Thymus (tissue), 14 donors: ENCODE measurements at places on chromosomes 3 and 15. TPM values are rescaled to one million over a fixed set of nuclear protein-coding genes. Genes with fewer than 3 reads are reported as not detected.

DNA sequence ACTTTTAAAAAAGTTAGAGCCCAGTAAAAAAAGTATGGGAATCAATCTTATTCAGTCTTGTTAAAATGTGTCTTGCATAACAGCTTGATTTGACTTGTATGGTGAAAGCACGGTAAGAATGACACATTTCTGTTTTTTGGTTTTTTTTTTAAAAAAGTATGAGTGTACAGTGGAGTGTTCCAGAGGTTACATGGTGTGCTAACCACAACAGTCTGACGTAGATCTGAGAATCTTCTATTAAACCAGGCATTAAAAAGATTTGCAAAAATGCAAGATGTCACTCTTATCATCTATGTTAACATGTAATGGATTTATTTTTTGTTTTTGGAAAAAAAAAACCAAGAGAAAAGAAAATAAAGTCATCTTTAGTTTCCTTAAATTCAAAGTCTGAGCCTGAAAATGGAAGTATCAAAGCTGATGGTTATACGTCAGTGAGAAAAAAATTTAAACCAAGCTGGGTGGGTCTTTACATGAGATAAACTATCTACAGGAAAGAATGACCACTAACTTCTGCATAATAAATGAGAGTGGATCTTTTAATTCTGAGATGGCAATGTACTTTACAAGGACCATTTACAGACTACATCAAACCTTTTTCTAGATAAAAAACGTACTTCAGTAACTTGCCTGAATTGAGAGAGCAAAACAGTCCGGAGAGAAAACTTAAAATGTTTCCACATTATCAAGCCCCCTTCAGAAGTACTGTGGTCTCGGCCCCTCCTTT lies 1.6 kb downstream of the GABPB1 start:
- H3K27ac ChIP-seq = peak overlapping the region; percentile 98
- H3K4me1 ChIP-seq = peaks cover 24% of the 10 kb centered on the region
- no peaks in the 10 kb centered on the region for H3K27me3 ChIP-seq

DNA sequence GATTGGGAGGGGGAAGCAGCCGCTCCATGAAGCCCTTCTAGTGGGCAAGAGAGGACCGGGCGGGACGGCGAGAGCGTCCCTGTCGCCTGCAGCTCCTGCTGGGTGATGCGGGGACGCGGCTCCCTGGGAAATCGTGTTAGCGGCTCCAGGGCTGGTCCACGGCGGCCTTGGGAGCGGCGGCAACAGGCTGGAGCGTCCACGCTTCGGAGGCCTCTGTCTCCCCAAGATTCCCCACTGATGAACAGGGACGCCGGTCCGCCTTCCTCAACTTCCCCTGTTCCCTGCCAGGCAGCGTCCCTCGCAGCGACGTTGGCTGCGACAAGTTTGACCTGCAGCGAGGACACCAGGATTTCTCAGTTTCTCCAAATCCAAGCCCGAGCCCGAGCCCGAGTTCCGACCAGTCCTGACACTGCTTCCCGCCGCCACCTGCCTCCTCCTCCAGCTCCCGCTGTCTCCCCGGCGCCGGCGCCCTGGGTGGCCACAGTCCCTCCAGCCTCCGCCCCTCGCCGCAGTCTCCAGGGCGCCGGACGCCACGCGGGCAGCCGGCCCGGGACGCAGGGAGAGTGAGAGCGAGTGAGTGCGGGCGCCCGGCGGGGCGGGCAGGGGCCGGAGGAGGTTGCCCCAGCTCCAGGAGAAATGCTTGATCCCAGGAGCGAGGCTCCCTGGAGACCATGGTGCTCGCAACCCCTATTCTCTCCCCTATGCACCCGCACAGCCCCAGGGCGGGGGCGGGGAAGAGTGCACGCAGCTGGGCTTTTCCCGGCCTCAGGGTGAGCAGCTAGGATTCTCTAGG lies 78.1 kb upstream of the RNF7 start:
- DNase-seq = no peak
- peak overlapping the region; percentile 14 for H3K4me3 ChIP-seq
- H3K4me1 ChIP-seq = peaks cover 4% of the 10 kb centered on the region
- H3K27ac ChIP-seq = no peak overlapping the region
- H3K36me3 ChIP-seq = no peaks in the 10 kb centered on the region

GRCh38 chr3:52650439-52650838 lies 35.3 kb downstream of the PBRM1 start:
- H3K27me3 ChIP-seq = no peaks in the 10 kb centered on the region
- H3K27ac ChIP-seq = no peak overlapping the region
- H3K4me1 ChIP-seq = no peaks in the 10 kb centered on the region
- H3K4me3 ChIP-seq = no peak overlapping the region
- H3K36me3 ChIP-seq = peaks cover 82% of the 10 kb centered on the region
- no peak for DNase-seq

- no peaks in the 10 kb centered on the region for H3K27me3 ChIP-seq
- no peak for DNase-seq
- H3K4me1 ChIP-seq = no peaks in the 10 kb centered on the region
Measured at GRCh38 chr3:88936831-88937230, 170.6 kb upstream of the EPHA3 start.

The DAZL gene
- total RNA-seq = 0.19 TPM

The EFCC1 gene
- total RNA-seq = 1.0 TPM

DNA sequence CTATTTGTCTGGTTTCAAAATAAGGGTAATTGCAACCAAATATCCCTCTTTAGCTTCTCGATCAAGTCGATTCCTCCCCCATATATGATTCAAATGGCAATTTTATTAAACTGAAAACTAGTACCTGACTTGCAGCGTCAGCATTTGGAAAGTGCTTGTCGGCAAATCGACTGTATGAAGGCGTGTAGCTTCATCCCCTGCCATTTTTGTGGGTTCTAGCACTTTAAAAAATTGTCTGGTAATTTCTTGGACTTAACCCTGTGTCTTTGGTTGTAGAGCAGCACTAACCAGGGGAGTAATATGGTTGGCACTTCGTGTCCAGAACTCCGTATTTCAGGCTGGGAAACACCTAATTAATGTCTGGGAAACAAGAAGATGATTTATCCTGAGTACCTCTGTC lies 573 bp downstream of the MME start:
- H3K36me3 ChIP-seq = no peaks in the 10 kb centered on the region
- H3K27ac ChIP-seq = no peak overlapping the region
- H3K4me3 ChIP-seq = peak overlapping the region; percentile 82
- DNase-seq = no peak

- no peaks in the 10 kb centered on the region for H3K36me3 ChIP-seq
- H3K27me3 ChIP-seq = no peaks in the 10 kb centered on the region
- H3K4me3 ChIP-seq = no peak overlapping the region
- H3K4me1 ChIP-seq = no peaks in the 10 kb centered on the region
Measured at GRCh38 chr3:73804204-73804603, 179.5 kb upstream of the PDZRN3 start.

DNA sequence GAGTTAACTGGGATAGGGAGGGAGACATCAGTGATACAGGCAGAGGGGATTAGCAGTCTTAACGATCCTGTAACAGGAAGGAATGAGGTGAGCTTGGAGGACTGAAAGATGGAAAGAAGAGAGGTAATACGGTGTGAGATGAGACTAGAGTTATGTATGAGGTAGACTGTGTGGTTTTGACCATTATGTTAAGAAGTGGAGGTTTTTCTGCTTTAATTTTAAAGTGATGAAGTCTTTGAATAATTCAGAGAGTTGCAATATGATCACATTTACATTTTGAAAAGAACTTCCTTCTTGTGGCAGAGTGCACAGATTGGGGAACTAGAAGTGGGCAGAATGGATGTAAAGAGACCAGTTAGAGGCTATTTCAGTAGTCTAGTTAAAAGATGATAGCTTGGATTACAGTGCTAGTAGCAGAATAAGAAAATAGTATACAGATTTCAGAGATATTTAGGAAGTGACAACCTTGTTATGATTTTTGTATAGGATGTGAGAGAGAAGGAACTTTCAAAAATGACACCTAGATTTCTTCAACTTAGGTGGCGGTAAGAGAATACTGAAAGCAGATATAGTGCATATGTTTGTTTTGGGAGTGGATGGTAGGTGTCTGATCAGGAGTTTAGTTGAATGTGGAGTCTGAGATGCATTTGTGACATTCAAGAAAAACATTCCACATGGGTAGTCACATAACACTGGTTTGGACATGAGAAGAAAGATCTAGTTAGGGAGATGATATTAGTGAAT lies 40.5 kb downstream of the STT3B start:
- H3K4me3 ChIP-seq = no peak overlapping the region
- no peak for DNase-seq
- no peaks in the 10 kb centered on the region for H3K36me3 ChIP-seq

The ITPKA gene
- 0.24 TPM for total RNA-seq

DNA sequence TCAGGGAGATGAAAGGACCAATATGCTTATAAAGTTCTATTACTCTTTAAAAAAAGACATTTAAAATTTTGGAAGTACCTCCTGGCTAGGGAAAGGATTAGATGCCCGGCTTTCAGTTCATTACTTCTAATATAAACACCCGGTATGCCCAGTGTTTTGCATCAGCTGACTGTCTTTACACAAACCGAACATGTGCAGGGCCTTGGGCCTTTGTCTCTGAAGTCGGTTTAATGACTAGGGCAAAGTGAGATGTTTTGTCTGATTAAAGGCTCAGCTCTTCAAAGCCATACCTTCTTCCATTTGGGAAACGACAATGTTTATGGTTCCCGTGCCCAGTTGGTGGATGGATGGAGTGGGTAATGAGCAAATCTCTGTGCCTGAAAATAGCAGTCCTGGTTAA lies 179.3 kb upstream of the LRTM1 start:
- no peak overlapping the region for H3K27ac ChIP-seq
- H3K27me3 ChIP-seq = no peaks in the 10 kb centered on the region
- no peaks in the 10 kb centered on the region for H3K36me3 ChIP-seq
- H3K4me3 ChIP-seq = no peak overlapping the region
- no peaks in the 10 kb centered on the region for H3K4me1 ChIP-seq
- DNase-seq = no peak

The SLC22A14 gene
- total RNA-seq = 0.05 TPM
